ENCODE measurements at places on chromosomes 16 and 17.

GRCh38 chr16:22898874-22899348, 84.9 kb downstream of the HS3ST2 start:
- peak; percentile 23 for DNase-seq

GRCh38 chr17:78315355-78316114, 44.3 kb downstream of the SOCS3 start:
- DNase-seq, result peak; percentile 80

DNA sequence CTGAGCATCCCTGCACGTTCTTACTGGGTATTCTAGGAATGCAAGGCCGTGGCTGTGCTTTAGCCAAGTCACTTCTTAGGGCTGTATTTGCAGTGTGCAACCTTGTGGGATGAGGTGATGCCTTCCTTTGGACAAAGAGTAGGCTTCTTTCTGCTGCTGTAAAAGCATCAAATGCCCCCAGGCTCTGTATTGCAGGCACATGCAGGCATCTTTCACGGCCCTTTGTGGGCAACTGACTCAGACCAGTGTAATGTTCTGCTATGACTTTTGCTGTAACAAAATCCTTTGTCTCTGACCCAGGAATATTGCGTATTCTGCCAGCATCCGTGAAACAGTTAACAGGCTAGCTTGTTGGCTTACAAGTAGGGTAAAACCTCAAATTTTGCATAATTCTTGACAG, 30.9 kb upstream of the GCSH start:
- DNase-seq, result no peak

GRCh38 chr16:89670496-89671431, 13.1 kb downstream of the SPATA33 start:
- DNase-seq, result no peak

DNA sequence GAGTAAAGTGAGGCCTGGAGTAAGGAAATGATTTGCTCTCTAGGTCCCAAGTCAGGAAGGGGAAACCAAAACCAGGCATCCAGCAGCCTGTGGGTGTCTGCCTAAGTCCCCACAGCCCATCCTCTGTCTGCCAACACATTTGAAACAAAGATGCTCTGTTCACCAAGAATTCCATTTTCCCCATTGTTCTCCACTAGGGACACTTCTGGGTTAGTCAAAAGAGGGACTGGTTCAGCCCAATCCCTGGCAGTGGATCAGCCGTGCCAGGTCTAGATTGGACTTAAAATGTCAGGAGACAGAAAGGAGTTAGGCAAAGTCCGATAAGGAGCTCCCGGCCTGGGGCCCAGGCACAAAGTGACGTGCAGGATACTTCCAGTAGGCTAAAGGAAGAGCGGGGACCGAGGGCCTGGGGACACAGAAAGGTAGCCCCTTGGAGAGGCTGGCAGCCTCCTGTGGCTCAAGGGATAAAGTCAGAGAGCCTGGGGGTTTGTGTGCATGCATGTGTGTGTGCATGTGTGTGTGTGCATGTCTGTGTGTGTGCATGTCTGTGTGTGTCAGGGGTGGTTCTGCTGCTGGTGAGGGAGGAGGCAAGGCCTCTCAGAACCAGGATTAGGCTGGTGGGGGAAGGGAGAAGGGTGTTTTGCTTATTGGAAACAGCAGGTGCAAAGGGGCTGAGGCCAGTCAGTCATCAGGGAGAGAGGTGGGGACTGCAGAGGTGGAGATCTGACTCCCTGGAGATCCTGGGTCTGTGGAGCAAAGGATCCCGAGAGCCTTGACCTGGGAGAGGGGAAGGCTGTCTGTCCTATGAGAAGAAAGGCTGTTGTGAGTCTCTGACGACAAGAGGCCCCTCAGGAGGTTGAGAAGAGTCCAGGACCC, 41.7 kb upstream of the IL34 start:
- DNase-seq, result no peak

DNA sequence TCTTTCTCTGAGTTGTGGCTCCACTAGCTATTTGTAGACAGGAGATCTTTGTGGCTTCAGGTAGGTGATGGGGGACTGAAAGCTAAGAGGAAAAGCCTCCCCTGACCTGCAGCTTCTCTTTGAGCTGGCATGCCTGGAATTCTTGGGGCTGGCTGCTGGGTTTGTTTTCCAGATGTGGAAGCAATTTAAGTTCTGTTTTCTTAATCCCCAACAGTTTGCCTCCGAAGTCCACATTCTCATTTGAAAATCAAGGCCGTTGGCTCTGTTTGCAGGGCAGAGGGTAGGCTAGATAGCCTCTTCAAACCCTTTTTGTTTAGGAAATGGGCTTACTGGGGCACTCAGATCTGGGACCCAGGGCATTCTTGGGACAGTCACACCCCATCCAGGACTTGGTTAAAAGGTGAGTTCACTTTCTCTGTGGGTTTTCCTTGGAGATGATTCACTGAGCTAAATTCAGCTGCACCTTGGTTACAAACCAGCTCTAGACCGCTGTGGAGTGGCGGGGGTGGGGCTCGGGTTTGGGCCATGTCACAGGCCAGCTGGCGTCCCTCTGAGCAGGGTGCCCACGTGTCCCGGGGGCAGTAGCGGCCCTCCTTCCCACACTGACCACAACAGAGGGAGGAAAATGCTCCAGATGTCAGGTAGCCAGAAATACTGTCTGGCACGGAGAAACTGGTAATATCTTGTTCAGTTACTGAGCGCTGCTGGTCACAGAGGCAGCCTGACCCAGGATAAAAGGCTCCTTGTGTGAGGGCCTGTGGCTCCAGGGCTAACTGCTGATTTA, 108.5 kb downstream of the RAB11FIP4 start:
- no peak for DNase-seq

DNA sequence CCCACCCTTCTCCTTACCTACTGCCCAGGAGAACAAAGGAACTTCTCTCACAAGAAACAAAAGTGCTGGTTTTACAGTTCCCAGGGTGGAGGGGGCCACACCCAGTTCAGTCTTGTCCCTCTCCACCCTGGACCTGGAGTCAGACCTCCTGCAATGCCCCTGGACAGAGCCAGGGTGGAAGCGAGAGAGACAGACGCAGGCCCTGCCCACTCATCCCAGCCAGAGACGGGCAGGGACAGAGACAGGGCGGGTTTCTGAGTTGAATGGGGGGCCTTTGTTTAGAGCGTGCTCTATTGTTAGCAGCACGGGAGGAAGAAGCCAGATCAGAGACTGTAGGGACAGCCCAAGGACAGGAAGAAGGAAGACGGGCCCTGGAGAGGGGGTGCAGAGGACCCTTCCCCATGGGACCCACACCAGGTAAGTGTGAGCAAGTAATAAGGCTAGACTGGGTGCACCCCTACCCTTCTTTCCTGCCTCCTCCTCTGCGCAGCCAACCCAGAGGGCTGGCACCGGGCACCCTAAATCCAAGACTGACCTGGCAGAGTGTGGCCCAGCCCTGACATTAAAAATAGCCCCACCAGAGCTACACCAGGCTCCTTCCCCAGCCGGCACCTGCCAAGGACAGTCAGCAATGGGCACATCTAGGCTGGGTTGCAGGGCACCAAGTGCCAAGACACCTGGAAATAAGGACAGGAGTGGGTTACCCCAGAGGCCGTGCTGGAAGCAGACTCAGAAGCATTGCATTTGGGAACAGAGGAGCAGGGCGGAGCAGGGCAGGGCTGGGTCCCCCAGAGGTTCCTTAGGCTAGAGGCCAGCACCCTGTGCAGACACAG, 10.9 kb downstream of the JUP start:
- no peak for DNase-seq

DNA sequence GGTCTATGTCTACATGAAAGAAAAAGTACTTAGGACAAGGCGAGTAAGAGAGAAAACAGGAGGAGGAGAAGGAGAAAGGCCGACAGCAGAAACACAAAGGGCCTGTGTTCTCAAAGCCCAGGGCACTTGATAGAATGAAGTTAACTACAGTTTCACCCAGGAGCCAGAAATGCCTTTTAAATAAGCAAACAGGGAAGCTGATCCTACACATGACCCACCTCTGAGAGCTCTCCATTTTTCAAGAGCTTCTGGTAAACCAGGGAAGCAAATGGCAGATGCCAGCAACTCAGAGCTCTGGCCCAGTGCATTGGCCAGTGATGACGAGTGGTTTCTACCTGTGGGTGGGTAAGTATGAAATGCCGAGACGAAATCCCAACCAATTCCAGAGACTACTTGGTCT, 163.4 kb downstream of the ZFHX3 start:
- DNase-seq, result no peak

- no peak for DNase-seq
Measured at GRCh38 chr17:33862772-33863602, 392.1 kb upstream of the CCL2 start.

- no peak for DNase-seq
Measured at GRCh38 chr16:65757064-65757463, 609.4 kb upstream of the CDH5 start.

DNA sequence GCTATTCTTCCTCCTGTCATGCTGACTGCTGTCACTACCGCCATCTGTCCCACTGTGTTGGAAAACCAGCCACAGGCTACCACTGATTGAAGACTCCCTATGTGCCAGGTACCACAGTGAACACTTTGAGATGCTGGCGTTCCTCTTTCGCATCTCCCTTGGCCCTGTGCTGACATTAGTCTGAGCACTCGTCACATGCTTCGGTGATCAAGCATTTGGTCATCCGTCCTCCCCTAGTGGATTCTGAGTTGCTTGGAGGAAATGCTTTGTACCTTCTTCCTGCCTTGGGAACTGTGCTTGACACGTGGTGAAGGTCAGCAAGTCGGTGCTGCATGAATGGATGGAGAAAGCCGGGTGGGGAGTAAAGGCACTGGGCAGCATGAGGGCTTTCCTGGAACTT, 260.1 kb downstream of the SNX29 start:
- no peak for DNase-seq

DNA sequence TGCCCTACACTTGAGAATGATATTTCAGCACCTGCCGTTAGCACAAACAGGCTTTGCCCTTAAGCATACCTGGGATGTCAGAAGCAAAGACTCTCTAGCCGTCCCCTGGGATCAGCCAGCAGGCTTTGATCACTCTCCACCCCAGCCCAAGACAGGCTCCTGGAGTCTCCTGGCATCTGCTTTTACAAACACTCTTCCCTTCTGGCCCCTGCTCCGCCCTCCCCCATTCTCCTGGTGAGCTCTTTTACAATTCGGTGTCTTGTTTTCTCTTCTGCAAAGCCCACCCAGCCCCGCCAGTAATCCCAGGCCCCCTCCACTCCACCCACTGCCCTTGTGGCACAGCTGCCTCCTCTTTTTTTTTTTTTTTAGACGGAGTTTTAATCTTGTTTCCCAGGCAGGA, 50.4 kb downstream of the KATNIP start:
- no peak for DNase-seq

Data from GM20000 (cell line).